ENCODE measurements at places on chromosomes 12 and 14.

DNA sequence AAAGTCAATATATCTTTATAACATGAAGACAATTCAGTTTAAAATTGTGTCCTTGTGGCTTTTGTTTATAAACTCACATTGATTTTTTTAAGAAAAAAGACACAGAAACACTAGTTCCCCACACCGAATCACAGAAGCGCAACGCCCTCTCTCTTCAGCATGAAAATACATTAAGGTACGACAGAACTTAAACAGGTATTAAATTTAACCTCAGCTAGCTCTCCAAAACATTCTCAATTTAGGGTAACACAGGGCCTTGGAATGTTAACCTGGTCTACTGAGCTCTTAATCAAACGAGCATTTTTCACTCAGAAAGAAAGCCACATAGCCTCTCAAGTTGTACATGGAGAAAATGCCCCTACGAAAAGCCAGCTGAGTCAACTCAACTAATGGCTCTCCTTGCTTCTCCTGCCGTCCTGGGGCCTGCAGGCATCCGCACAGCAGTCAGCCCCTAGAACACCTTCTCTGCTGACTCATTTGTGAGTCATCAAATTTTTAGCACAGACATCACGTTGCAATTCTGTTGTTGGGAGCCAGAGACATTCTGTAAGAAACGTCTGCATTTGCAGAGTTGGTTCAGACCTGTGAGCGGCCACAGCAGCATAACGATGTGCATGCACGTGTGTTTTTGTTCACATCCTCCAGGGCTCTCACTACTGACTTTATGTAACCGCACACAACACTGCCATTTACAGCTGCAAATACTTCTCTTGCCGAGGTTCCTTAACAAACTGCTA is 141.6 kb downstream of the ITPR2 start:
- DNase-seq, result no peak

DNA sequence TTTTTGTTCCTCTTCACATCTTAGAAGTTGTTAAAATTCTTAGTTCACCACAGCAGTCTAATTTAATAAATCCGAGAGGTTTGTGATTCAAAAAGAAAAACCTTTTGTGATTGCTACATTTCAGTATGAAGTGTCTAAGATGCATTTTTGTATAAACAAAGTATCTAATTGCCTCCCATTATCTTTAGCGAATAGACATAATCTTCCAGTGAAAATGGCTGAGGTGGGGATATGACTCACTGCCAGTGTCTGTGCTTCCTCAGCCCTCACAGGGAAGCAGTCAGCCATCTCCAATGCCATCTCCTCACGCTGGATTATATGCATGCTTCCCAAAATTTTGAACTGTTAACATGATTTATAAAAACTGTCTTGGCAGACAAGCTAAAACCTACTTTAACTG is 7.6 kb downstream of the GCH1 start:
- no peak for DNase-seq

DNA sequence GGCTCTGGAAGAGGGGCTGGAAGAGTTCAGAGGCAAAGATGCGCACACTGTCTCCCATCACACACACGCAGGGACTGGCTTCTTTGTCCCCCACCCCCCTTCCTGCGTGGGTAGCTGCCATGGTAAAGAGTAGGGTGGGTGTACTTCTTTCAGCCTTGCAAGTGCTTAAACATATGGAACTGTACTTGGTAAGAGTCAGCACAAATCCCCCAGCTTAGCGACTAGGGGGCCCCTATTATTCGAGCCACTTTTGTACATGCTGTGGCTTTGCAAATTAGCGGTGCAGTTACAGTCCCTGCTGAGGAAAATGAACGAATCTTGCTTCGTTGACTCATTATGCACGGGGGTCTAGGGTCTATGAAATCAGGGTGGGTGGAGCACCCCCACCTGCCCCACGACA is 123.8 kb downstream of the AACS start:
- no peak for DNase-seq

- no peak for DNase-seq
Measured at GRCh38 chr12:49944046-49944445, 6.5 kb upstream of the AQP2 start.

DNA sequence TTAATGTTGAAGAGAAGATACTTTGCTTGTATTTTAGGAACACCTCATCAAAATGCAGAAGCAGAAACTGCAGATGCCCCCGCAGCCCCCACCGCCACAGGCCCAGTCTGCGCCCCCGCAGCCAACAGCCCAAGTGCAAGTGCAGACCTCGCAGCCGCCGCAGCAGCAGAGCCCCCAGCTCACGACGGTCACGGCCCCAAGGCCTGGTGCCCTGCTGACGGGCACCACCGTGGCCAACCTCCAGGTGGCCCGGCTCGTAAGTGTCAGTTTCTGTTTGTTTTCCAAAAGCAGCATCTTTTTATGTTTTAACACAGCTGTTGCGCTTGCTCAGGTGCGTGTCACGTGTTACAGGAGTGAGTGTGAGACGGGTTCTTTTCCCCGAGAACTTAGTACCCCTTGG is 79.5 kb downstream of the DDX51 start:
- DNase-seq, result no peak

GRCh38 chr12:28998662-28999120 is 150.4 kb upstream of the FAR2 start:
- no peak for DNase-seq

GRCh38 chr12:124170760-124171159 is 124.1 kb upstream of the RFLNA start:
- DNase-seq, result no peak

GRCh38 chr12:47088021-47088944 is 8.5 kb upstream of the AMIGO2 start:
- DNase-seq, result no peak

DNA sequence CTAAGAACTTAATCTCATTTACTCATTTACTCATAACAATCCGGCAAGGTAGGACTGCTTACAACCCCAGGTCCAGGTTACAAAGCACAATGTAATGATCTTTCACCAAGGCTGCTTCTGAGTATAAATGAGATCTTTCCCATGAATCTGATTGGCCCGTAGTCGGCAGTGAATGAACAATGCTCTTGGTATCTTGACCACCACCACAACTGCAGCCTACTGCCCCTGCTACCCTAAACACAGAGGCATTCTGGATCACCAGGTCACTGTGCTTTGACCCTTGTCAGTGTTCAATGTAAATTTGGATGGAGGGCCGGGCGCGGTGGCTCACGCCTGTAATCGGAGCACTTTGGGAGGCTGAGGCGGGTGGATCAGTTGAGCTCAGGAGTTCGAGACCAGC is 15.9 kb downstream of the FAM181A start:
- no peak for DNase-seq

GRCh38 chr12:4268329-4269181 is 5.0 kb upstream of the CCND2 start:
- no peak for DNase-seq

GRCh38 chr12:77388445-77389265 is 323.3 kb upstream of the E2F7 start:
- no peak for DNase-seq

DNA sequence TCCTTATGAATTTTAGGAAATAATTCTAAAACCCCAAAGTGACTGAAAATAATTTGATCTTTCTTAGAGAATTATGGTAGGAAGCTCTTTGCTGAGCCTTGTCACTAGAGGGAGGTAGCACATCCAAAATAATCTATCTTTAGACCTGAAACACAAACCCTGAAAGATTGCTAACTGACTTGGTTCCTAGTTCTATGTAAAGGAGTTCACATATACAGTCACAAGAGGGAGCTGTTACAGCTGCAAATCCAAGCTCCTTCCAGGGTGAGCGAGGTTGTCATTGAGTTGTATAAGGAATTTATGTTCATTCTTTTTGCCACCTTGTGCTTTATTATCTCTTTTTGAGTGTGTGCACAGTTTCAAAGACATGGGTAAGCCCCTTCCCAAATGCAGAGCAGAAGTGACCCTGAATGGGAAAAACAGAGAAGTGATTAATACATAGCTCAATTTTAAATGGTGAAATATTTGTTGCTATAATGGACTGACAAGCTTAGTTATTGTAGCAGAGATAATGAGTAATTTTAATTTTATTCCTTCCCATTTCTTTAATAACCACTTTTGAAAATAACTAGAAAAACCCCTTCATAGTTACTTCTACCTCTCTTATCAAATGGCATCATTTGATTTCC is 387.9 kb downstream of the DAD1 start:
- peak; percentile 2 for DNase-seq

DNA sequence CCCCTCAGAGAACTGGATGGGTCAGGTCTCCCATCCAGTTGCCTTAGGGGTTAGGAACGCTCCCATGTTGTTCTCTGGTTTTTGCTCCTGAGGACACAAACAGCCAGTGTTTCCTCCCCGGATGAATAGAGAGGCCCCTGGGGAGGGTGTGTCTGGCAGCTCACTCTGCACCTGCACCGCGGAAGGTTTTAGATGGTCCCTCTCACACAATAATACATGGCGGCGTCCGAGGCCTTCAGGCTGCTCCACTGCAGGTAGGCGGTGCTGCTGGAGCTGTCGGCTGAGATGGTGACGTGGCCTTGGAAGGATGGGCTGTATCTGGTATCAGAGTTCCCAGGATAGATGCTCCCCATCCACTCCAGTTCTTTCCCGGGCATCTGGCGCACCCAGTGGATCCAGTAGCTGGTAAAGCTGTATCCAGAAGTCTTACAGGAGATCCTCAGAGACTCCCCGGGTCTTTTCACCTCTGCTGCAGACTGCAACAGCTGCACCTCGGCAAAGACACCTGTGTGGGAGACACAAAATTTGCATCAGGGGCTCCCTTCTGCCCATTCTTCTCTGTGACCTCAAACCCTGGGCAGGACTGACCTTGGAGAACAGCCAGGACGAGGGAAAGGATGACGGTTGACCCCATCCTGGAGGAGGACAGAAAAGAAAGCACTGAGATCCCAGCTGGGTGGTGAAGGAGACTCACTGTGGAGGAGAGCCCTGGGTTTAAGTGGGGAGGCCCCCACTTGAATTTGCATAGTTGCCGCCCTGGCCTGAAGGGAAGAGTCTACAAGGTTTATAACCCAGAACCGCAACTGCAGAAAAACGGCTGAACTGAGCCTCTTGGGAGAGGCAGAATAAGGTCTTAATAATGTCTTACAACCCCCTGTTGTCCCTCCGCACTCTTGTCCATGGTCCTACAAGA is 1324.8 kb downstream of the TMEM121 start:
- DNase-seq, result no peak

- no peak for DNase-seq
Measured at GRCh38 chr14:98085751-98086150, 1186.2 kb downstream of the BCL11B start.

DNA sequence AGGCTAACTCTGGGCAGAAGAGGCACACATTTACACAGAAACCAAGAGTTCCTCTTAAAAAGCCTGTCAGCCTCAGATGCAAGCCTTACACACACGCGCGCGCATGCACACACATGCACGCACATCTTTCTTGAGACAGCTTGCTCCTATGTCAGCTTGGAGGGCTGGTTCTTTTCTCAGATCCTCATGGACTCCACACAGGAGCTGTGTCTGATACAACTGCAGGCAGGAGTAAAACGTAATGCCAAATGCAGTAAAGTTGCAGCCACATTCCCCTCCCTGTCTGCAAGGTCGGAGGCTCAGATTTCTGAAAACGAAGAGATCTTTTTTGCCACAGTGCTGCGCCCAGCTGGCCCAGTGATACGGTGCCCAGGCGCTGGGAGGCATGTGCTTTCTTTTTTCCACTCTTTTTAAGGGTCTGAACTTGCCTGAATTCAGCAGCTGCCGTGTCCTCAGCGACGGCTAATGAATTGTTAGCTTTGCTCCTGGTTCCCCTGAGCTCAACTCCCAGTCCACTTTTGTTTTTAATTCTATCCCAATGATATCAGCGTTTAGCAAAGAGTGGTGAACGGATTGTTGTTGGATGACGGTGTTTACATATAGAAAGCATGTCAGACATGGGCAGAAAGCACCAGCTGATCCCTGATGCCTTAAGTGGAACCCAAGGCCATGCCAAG is 72.9 kb upstream of the FOXN3 start:
- DNase-seq, result no peak

DNA sequence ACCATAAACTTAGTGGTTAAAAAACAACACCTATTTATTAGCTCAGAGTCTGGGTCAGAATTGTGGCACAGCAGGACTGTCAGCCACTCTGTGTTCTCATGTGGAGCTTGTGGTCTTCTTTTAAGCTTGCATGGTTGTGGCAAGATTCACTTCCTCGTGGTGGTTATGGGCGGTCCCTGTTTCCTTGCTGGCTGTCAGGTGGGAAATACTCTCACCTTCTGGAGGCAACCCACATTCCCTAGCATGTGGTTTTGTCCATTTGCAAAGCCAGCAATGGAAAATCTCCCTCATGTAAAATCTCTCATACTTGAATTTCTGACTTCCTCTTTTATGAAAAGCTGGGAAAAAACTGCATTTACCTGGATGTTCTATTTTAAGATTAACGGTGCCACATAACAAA is 229.8 kb downstream of the ALX1 start:
- no peak for DNase-seq

- DNase-seq, result no peak
Measured at GRCh38 chr14:22381408-22381760, 207.6 kb downstream of the DAD1 start.

- DNase-seq, result no peak
Measured at GRCh38 chr12:5588591-5588990, 156.7 kb downstream of the NTF3 start.

GRCh38 chr14:72892103-72892878 is 1.6 kb downstream of the DPF3 start:
- no peak for DNase-seq

DNA sequence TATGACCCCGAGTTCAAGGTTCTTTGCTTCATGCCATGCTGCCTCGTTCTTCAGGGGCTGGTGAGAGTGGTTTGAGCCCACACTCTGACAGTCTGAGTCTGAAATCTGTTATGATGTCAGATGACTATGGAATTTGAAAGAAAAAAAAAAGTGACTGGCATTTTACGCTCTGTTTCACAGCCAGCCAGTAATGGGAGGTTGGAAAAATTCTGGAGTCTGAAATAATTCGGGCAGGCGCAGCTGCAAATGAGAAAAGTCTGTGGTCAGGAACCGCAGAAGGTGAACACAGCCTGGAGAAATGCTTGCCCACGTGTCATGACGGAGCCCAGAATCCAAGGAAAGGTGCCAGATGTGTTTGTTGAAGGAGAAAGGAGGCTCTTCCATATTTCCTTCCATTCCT is 269.8 kb upstream of the PWP1 start:
- no peak for DNase-seq

GRCh38 chr12:105024928-105025327 is 38.8 kb downstream of the NOPCHAP1 start:
- no peak for DNase-seq

GRCh38 chr12:118061011-118061872 is at the start of gene WSB2:
Gene WSB2, minus strand, starts transcription at chr12:118061179. Its CDS starts 131 bp downstream, at chr12:118061048.
- peak; percentile 42 for DNase-seq

DNA sequence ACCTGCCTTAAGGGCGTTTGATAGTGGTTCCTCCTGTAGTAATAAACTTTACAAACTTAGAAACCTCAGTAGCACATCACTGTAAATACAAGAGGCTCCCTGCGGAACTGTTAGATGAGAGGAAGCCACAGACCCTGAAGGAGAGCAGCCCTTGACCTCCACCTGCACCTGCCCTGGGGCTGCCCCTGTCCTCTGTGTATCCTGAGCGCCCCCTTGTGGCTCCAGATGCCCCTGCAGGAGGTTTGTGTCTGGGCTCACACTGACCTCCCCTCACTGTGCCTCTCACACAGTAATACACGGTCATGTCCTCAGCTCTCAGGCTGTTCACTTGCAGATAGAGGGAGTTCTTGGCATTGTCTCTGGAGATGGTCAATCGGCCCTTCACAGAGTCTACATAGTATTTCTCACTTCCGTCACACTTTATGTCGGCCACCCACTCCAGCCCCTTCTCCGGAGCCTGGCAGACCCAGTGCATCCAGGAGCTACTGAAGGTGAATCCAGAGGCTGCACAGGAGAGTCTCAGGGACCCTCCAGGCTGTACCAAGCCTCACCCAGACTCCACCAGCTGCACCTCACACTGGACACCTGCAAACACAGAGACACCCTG is 1059.8 kb downstream of the TMEM121 start:
- DNase-seq, result peak; percentile 30

GRCh38 chr14:71529848-71530247 is 402.4 kb upstream of the RGS6 start:
- no peak for DNase-seq

All from stimulated activated CD8-positive, alpha-beta memory T cell treated with anti-CD3 and anti-CD28 coated beads, Interleukin-12 subunit alpha, Interleukin-12 subunit beta, amount 100 ng/mL, for 1 hour (primary cell).